ENCODE measurements at places on chromosomes 1 and 21.
A peak's percentile ranks its signal among the peaks of the same experiment; 100 is the strongest.

- DNase-seq, result no peak
Observed at GRCh38 chr1:149877211-149877946, 22.0 kb upstream of the BOLA1 start.

GRCh38 chr1:91651661-91652071 lies 151.0 kb downstream of the CDC7 start:
- DNase-seq, result no peak

DNA sequence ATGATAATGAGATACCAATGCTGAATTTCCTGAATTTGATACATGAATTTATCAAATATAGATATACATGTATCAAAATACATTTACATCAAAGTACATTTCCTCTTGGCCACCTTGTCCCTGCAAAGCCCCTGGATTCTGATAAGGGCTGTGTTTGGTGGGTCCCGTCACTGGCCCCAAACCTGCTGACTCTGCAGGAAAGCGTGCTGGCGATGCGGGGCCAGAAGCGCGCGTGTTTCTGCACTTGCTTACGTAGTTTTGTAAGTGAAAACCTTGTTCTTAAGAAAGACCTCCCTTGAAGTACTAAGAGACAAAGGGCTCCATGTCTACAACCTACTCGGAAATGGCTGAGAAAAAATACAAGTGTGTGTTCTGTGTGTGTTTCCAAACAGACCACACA lies 11.0 kb downstream of the ITGB2 start:
- DNase-seq, result no peak

DNA sequence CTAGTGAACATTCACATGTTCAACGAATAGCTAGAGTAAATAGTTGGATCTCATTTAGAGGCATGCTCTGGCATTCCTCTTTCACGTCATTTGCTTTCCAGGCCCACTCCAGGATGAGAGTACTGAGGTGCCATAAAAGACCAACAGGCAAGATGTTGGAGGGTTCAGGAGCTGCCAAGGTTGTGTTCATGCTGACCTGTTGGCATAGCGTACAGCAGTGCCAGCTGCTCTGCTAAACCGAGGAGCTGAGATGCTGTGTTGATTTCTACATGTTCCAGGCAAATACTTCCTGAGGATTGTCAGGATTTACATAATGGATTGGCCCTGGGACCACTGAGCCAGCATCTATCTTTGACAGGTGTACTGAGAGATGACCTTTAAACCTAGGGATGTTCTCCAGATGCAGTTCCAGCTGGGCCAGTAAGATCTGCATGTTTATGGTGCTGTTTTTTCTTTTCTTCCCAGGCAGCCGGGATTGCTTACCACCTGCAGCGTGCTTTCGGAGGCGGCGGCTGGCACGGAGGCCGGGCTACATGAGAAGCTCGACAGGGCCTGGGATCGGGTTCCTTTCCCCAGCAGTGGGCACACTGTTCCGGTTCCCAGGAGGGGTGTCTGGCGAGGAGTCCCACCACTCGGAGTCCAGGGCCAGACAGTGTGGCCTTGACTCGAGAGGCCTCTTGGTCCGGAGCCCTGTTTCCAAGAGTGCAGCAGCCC lies 66.9 kb downstream of the DISC1 start:
- DNase-seq, result no peak

GRCh38 chr1:160578175-160578524 lies 1.1 kb downstream of the CD84 start:
- no peak for DNase-seq

GRCh38 chr1:199508072-199508471 lies 519.4 kb upstream of the NR5A2 start:
- no peak for DNase-seq

GRCh38 chr1:6686294-6686693 lies 15.3 kb downstream of the DNAJC11 start:
- DNase-seq, result no peak

DNA sequence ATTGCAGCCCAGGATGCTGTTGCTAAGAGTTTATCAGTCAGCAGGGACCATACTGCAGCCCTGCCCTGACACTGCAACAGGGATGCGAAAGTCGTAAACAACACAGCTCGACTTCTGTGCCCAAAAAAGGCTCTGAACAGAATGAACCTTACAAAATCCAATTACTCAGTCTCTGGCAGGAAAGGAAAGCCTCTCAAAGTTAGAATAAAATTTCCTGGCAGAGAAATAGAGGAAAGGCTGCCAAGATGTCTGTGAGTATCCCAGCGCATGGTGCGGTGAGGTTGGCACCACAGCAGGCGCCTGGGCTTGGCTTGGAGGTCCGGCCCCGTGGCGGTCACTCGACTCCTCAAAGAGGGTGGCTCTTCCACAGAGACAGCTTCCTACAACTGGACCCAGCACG lies 185.8 kb downstream of the PCP4 start:
- DNase-seq, result no peak

- no peak for DNase-seq
Observed at GRCh38 chr1:56491441-56491840, 87.9 kb downstream of the PLPP3 start.

GRCh38 chr1:232204269-232204668 lies 425.7 kb downstream of the SIPA1L2 start:
- DNase-seq, result no peak

- no peak for DNase-seq
Observed at GRCh38 chr1:2209400-2210083, 15.0 kb upstream of the FAAP20 start.

GRCh38 chr1:208171616-208172422 lies 72.4 kb downstream of the PLXNA2 start:
- no peak for DNase-seq

DNA sequence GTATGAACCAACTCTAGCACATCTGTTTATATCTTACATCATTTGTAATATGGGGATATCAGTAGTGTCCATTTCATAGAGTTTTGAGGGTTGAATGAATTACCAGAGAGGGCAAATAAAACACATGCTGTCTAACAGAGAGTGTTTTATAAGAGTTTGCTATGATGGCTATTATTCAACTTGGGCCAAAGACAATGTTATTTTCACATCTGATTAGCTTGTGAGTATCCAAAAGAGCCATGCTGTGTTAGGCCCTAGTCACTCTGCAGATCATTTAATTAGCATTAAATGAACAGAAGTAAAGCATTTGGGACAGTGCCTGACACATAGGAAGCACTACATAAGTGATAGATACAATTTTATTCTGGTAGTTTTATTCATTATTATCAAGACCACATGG lies 4.2 kb upstream of the RNF11 start:
- no peak for DNase-seq

DNA sequence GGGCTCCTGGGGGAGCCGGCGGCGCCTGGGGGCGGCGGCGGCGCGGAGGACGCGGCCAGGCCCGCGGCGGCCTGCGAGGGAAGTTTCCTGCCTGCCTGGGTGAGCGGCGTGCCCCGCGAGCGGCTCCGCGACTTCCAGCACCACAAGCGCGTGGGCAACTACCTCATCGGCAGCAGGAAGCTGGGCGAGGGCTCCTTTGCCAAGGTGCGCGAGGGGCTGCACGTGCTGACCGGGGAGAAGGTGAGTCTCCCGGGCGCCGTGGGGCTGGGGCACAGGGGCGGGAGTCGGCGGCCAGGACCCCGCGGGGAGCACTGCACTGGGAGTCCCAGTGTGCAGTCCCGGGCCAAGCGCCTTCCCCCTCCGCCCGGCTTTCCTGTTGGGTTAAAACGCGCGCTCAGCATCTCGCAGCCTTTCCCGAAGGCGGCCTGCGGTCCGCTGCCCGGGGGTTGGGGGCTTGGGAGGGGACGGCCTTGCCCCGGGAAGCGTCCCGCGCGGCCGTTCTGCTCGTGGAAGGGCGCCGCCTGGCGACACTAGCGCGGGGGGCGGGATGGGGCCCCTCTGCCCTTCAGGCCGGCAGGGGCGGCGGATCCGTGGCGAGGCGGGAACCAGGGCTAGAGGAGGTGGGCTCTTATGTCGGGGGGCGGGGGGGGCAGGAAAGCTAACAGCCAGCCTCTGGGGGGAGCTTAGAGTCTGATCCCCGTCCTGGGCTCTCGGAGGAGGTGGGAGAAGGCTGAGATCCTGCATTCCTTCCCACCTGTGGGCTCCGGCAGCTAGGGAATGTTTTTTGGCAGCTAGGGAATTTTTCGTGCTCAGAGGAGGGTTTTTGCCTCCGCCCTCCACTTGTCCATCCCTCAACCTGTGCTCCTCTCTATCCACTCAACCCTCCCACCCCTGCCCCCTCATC lies 1.1 kb downstream of the HUNK start:
- DNase-seq, result no peak

DNA sequence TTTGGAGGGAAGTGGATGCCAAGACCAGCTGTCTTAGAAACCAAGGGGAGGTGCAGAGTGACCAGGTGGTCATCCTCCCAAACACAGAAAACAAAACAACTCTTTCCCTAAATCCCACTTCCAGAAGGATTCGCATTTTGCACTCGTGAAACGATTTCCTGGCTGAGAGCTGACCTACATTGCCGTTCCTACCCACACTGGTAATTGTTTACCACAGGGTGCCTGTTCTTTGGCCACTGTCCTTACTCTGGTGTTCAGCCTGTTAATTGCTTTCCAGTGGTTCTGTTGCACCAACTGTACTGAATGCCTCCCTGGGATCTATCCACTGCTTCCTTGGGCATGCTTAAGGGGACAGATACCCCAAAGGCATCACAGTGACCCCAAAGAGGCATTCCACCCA lies 23.2 kb upstream of the PLA2G2C start:
- DNase-seq, result no peak

GRCh38 chr21:17585875-17586450 lies 26.7 kb downstream of the BTG3 start:
- no peak for DNase-seq

- DNase-seq, result no peak
Observed at GRCh38 chr1:248923352-248924338, 17.6 kb downstream of the PGBD2 start.

DNA sequence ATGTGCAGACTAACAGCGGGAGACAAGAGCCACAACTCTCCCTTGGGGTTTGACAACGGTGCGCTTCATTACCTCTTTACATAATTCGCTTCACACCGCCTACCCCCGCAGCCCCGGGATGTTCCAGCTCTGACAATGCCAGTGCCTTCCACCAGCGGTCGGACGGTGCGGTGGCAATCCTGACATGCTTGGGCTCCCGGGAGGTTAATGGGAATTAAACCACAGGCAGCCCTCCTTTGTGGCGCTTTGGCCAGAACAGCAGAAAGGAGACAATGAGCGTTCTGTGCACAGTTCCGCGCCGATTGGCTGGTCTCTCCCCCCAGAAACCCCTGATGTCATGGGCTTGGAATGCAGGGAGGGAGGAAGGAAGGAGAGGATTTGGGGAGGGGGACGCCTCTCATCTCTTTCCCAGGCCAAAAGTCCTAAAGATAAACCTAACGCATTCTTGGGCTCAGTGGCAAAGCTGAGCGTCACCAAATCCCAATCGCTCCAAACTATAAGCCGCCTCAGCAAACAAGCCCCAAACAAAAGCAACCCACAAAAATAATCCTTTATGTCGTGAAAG lies 1.3 kb downstream of the CNN3 start:
- DNase-seq, result peak; percentile 5

DNA sequence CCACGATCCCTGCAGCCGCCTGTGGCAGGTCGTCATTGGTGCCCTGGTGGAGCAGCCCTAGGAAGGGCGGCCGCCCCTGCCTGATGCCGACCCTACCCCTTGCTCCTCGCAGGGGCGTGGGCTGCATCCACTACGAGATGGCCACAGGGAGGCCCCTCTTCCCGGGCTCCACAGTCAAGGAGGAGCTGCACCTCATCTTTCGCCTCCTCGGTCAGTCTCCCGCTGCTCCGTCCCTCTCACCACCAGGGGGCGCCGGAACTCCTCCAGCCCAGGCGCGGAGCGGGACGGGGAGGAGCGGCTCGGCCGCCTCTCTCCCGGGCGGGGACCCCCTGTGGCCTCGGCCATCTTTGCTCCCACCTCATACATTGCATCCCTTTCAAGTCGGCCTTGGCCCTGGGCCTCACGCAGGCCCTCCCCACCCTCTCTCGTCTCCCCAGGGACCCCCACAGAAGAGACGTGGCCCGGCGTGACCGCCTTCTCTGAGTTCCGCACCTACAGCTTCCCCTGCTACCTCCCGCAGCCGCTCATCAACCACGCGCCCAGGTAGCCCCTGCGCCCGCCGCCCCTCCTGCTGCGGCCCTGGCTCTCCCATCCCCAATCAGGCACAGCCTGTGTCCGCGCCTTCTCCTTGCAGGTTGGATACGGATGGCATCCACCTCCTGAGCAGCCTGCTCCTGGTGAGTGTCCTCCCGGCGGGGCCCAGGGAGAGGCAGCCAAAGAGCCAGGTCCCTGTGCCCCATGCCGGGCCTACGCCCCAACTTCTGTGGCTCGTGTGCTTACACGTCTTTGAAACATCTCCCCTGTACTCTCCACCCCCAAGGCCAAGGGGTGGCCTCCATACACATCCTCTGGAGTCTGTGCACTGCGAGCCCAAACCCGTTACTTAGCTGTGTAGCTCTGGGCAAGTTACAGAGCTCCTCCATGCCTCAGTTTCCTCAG lies 24.7 kb downstream of the CDK18 start:
- DNase-seq, result no peak

GRCh38 chr21:32991361-32991760 lies 34.4 kb upstream of the OLIG2 start:
- DNase-seq, result no peak

DNA sequence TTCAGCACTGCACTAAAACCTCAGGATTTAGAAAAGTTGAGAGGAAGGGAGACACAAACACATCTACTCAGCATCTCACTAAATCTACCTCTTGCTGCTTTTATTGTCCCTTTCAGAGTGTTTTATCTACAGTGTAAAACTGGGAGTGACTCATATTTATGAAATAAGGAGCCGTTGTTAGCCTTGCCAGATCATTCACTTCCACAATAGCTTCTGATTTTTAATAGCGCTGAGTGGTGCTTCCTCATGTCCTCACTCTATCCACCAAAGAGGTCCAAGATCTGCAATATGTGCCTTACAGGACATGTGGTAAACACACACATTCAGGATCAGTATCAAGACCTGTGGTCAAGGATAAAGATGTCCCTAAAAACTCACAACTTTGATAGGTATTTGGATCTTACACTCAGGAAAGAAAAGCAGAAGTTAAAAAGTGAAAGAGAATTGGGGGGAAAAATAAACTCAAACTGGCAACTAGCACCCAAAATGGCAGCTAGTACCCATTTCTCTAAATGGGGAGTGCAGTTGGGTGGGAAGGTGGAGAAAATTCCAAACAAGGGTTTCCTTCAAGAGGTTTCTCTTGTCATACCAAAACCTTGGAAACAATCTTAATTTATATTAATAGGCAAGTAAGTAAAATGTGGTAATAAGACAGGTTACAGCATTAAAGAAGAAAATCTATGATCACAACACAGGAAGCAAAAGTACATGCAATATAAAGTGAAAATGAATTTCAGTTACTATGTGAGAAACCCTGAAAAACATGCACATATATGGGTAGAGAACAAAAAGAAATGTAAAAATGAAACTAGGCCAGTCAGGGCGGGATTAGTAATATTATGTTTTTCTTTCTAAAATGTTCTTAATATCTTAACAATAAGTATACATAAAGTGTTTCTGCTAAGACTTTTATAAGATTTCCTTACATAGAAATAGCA lies 15.9 kb downstream of the DUSP10 start:
- DNase-seq, result no peak

DNA sequence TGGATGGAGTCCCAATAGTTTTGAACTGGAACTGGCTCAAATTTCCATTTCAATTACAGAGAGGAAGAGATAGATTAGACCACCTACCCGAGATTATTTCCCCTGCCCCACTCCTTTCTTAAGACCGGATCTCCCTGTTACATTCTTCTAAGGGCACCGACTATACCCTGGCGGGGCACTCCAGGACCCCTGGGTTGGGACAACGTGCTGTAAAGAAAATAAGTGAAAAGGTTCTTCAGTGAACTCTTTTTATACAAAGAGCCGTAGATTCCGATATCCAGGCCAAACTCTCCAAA lies 6.7 kb downstream of the NR5A2 start:
- no peak for DNase-seq
